ENCODE measurements at places on chromosomes 6 and 20.
A peak's percentile ranks its signal among the peaks of the same experiment; 100 is the strongest.

- no peak for DNase-seq
These were observed 123.2 kb downstream of the PRND start for GRCh38 chr20:4844751-4845465.

- no peak for DNase-seq
These were observed 18.7 kb downstream of the SESN1 start for GRCh38 chr6:109075934-109076333.

- DNase-seq: no peak
These were observed 2.0 kb downstream of the TRAM2 start for GRCh38 chr6:52574709-52575501.

GRCh38 chr6:161903584-161904212 lies 629.8 kb upstream of the AGPAT4 start:
- no peak for DNase-seq

DNA sequence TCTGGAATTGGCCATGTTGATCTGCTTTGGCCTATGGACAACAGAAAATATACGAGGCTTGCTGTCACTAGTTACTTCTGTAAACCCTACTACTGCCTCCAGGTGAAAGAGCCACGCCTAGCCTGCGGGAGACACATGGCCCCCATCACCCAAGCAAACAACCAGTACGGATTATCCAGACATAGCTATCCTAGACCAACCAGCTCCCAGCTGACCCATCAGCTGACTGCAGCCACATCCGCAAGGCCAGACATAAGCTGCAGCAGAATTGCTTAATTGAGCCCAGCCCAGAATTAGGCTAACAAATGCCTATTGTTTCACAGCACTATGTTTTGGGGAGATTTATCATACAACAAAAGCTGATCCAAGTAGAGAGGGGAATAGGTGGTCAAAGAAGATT lies 13.5 kb downstream of the REV3L start:
- no peak for DNase-seq

GRCh38 chr20:36758276-36758675 lies 12.4 kb upstream of the NDRG3 start:
- DNase-seq: no peak

DNA sequence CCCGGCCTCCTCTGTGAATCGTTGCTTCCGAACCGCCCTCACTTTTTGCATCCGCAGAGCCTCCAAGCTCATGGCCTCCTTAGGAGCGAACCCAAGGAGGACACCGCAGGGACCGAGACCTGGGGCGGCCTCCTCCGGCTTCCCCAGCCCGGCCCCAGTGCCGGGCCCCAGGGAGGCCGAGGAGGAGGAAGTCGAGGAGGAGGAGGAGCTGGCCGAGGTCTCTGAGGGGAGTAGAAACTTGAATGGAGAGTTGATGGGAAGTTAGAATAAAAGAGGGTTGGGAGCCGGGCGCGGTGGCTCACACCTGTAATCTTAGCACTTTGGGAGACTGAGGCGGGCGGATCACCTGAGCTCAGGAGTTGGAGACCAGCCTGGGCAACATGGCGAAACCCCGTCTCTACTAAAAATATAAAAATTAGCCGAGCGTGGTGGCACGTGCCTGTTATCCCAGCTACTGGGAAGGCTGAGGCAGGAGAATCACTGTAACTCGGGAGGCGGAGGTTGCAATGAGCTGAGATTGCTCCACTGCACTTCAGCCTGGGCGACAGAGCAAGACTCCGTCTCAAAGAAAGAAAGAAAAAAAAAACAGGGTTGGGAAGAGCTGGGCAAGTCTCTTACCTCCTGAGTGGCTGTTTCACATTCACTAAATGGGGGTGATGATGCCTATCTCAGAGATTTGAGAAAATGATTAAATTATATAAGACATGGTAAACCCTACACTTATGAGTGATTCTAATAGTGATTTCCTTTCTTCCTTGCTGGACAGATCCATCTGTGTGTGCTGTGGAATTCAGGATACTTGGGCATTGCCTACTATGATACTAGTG lies 805 bp downstream of the MSH5 start:
- no peak for DNase-seq

- DNase-seq: no peak
These were observed 59.9 kb downstream of the ENPP1 start for GRCh38 chr6:131867744-131868143.

- DNase-seq: peak; percentile 66
These were observed 26.7 kb downstream of the FOXO3 start for GRCh38 chr6:108587258-108588059.

DNA sequence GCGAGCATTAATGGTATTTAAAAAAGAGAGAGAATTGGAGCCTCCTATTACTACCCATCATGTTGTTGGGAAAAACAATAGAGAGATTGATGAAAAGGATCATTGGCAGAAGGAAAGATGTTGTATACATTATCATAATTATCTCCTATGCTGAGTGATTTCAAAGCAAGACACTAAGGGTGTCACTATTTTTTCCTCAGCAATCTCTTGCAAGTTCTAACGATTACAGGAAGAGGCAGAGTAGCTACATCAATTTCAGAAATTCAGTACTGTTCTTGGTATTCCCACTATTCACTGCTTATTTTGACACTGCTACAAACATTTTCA lies 891.2 kb downstream of the C6orf118 start:
- DNase-seq: no peak

- DNase-seq: peak; percentile 88
These were observed 25.9 kb upstream of the GTSF1L start for GRCh38 chr20:43752561-43753301.

- DNase-seq: peak; percentile 32
These were observed 154.0 kb downstream of the TSHZ2 start for GRCh38 chr20:53126185-53126584.

GRCh38 chr6:108732091-108732870 lies 115.9 kb upstream of the ARMC2 start:
- peak; percentile 89 for DNase-seq

GRCh38 chr6:168885196-168885595 lies 368.4 kb downstream of the THBS2 start:
- no peak for DNase-seq

- DNase-seq: peak; percentile 43
These were observed 48.0 kb upstream of the DST start for GRCh38 chr6:56690519-56691285.
